ENCODE measurements at places on chromosomes 11 and 22. TPM values are rescaled to one million over a fixed set of nuclear protein-coding genes. Genes with fewer than 3 reads are reported as not detected.

Gene FXYD6
- 176 TPM for polyA plus RNA-seq

Gene PARVG
- polyA plus RNA-seq: 3.4 TPM

Gene C22orf42
- not detected for polyA plus RNA-seq

Gene CECR2
- polyA plus RNA-seq: 16.5 TPM

Gene NOX4
- polyA plus RNA-seq: 5.1 TPM

Gene MADD
- polyA plus RNA-seq: 47.2 TPM

Gene MICALL1
- polyA plus RNA-seq: 24.4 TPM

Gene SLC22A9
- polyA plus RNA-seq: not detected

Gene ZFP91
- 61.8 TPM for polyA plus RNA-seq

Gene OR5L2
- polyA plus RNA-seq: not detected

Gene NPAT
- 21.7 TPM for polyA plus RNA-seq

Gene OR51L1
- polyA plus RNA-seq: 0.04 TPM

Gene CSF2RB
- polyA plus RNA-seq: 2.7 TPM

Gene BIK
- polyA plus RNA-seq: 0.90 TPM

Gene SLC43A1
- 14.6 TPM for polyA plus RNA-seq

Gene LDLRAD3
- polyA plus RNA-seq: 15.9 TPM

Gene NLRP14
- 0.04 TPM for polyA plus RNA-seq

Gene ACRV1
- 1.2 TPM for polyA plus RNA-seq

Gene TBX10
- polyA plus RNA-seq: not detected

Gene SPDYC
- polyA plus RNA-seq: 0.10 TPM
